ENCODE measurements at places on chromosomes 4 and X. TPM values are rescaled to one million over a fixed set of nuclear protein-coding genes. Genes with fewer than 3 reads are reported as not detected.

DNA sequence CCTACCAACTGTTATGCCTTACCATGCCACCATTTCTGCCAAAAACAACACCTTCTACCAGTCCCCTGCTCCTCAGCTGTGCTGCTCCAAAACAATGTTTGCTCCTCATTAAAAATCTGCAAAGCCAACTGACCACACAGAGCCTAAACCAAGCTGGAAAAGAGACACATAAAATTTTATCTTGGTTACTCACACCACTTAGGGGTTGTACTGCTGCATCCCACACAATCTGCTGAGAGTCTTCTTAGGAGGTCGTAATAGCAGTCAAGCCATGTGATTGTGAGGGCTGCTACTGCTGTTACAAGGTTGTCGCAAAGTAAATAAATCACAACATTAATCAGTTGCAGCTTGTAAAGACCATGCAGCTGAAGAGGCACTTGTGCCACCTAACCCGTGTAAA, 607.4 kb upstream of the FAM241A start:
- H3K27ac ChIP-seq: no peak overlapping the region
- no peaks in the 10 kb centered on the region for H3K27me3 ChIP-seq
- no peaks in the 10 kb centered on the region for H3K4me1 ChIP-seq
- no peak overlapping the region for H3K4me3 ChIP-seq

YIPF6 gene
- 25.7 TPM for total RNA-seq

KLHL13 gene
- total RNA-seq: 14.0 TPM

ANAPC10 gene
- total RNA-seq: 23.5 TPM

Data from esophagus muscularis mucosa (tissue), 4 donors.